ENCODE measurements at places on chromosomes 1 and 21. TPM values are rescaled to one million over a fixed set of nuclear protein-coding genes. Genes with fewer than 3 reads are reported as not detected.

GRCh38 chr1:223378754-223379153 lies 14.5 kb upstream of the CCDC185 start:
- no peak overlapping the region for H3K27ac ChIP-seq
- no peaks in the 10 kb centered on the region for H3K36me3 ChIP-seq
- no peak for DNase-seq
- H3K4me1 ChIP-seq, result no peaks in the 10 kb centered on the region

Gene SYCP1
- total RNA-seq, result not detected

DNA sequence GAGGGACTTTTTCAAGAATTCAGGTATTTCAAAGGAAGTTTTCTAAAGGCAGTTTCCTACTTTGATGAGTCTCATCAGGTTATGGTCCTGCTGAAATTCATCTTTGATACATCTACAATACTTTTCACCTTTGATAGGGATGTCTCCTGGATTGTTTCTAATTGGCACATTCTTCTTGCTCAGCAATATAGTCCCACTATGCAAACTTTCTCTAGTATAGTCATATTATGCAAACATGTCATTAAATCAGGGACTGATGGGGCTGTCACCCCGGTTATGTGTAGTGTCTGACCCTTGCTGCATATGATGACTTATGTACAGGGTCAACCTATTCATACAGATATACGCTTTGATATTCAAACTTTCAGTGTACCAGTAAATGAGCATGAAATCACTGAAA lies 379 bp upstream of the FCRL1 start:
- no peaks in the 10 kb centered on the region for H3K4me1 ChIP-seq
- H3K27ac ChIP-seq, result no peak overlapping the region
- no peak for DNase-seq
- H3K27me3 ChIP-seq, result peaks cover 2% of the 10 kb centered on the region

- H3K27me3 ChIP-seq, result no peaks in the 10 kb centered on the region
- H3K27ac ChIP-seq, result peak overlapping the region; percentile 22
- no peak for DNase-seq
These were observed 114.7 kb downstream of the PCNX2 start for GRCh38 chr1:233180641-233181364.

- no peaks in the 10 kb centered on the region for H3K27me3 ChIP-seq
- no peak for DNase-seq
- peak overlapping the region; percentile 67 for H3K4me3 ChIP-seq
- peaks cover 49% of the 10 kb centered on the region for H3K4me1 ChIP-seq
- H3K27ac ChIP-seq, result peak overlapping the region; percentile 76
These were observed 10.3 kb downstream of the ITGB2 start for GRCh38 chr21:44910229-44911067.

Data from activated CD4-positive, alpha-beta T cell treated with anti-CD3 and anti-CD28 coated beads, Interleukin-2, amount 10 ng/mL, durations not matched to agents 24 days and 14 days (primary cell).